Activated T-helper 1 cell treated with anti-CD3 and anti-CD28 coated beads, Interleukin-2, amount 50 U/mL, for 16 hours (primary cell): ENCODE measurements at places on chromosomes 2 and 18.

- DNase-seq, result no peak
These were observed 51.5 kb downstream of the HAUS1 start for GRCh38 chr18:46155641-46156051.

- no peak for DNase-seq
These were observed 112.9 kb downstream of the RAPGEF4 start for GRCh38 chr2:172848519-172848918.

DNA sequence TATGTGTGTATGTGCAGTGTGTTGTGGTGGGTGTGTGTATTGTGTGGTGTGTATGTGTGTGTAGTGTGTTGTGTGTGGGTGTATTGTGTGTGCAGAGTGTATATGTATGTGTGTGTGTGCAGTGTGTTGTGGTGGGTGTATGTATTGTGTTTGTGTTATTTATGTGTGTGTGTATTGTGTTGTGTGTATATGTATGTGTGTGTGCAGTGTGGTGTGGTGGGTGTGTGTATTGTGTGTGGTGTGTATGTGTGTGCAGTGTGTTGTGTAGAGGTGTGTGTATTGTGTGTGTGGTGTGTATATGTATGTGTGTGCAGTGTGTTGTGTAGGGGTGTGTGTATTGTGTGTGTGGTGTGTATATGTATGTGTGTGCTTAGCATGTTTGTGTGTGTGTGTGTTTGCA lies 24.3 kb downstream of the ACKR3 start:
- no peak for DNase-seq

- no peak for DNase-seq
These were observed 28.7 kb downstream of the GAD1 start for GRCh38 chr2:170845343-170845742.

- DNase-seq, result no peak
These were observed 116.5 kb downstream of the MBP start for GRCh38 chr18:77015771-77016710.

GRCh38 chr18:13538630-13539029 lies 187.7 kb downstream of the FAM210A start:
- no peak for DNase-seq

GRCh38 chr2:143209570-143210445 lies 80.6 kb downstream of the ARHGAP15 start:
- DNase-seq, result no peak

GRCh38 chr2:43127208-43127940 lies 99.0 kb downstream of the ZFP36L2 start:
- DNase-seq, result peak; percentile 95

DNA sequence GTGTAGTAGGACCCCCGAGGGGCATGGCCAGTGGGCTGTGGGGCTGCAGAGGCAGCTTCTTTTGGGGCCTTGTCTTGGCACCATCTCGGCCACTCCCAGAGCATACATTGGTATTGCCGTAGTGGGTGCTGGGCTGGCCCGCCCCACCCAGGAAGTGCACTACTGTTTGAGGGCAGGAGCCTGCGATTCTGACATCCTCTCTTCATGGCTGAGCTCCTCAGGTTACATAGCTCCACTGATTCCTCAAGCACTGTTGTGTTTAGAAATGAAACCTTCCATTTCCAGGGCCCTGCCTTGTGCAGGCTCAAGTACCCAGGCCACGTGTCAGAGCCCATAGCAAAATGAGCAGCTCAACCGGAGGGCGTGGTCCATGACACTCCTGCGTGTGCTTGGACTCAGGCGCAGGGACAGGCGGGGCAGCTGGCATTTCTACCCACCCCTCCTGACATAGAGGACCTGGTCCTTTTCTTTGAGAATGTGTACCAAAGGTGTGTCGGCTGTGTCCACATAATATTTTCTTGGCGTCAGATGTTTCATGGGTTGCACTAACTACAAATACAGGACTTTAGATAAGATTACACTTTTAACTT lies 67.9 kb downstream of the DGKD start:
- peak; percentile 31 for DNase-seq

GRCh38 chr2:49770919-49771318 lies 616.6 kb upstream of the FSHR start:
- no peak for DNase-seq

DNA sequence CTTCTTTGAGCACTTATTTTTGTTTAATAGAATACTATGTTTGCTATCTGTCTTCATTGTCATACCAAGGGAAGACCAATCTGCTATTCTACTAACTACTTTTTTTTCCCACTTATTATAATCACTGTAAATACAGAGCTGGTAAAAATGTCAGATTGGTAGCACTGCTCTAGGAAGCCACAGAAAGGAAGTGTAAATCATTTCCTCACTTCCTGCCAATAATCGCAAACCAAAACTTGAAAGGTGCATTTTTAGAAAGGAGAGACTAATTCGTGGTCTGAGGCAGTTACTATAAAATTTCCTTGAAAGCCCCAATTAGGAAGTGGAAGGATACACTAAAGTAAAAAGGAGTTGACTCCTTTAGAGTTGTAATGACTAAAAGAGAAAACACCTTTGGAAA lies 13.9 kb upstream of the THSD7B start:
- no peak for DNase-seq
